NCI-H187 (cell line): ENCODE measurements at places on chromosomes 6 and 20.

- no peak for DNase-seq
Observed at GRCh38 chr6:14799928-14800327, 445.9 kb upstream of the JARID2 start.

GRCh38 chr20:8877294-8877693 lies 191.6 kb upstream of the PLCB4 start:
- no peak for DNase-seq

DNA sequence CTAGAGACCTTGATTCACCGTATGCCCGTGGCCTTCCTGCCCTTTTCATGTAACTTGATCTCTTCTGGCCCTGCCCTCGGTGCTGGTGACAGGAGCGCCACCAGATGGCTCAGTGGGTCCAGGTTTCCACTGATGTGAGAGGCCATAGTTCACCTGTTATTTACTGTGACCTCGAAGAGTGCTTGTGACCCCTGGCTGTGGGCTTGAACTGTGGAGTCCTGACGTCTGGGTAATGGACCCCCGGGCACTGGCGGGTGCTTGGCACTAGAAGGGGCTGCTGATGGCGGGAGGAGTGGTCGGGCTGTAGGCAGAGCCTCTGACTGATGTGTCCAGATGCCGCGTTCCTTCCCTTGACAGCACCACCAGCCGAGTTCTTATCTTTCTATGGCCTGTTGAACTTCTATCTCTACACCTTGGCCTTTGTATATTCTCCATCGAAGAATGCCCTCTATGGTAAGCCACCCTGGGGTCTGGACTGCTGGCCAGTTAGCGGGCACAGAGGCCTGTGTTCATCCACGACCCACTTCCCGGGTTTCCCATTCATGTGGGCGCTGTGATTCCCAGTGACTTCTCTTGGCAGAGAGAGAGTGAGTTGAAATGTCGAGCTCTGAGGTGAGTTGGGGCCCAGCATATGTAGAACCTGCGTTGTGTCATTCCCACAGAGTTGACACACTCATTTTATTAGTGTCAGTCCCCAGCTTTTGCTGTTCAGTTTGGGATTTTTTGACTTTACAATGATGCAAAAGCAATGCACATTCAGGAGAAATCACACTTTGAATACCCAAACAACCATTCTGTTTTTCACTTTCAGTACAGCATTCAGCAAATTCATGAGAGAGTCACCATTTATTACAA lies 14.9 kb downstream of the DYNLT1 start:
- DNase-seq: no peak

- DNase-seq: peak; percentile 81
Observed at GRCh38 chr6:3228046-3228671, 706 bp upstream of the TUBB2B start.

GRCh38 chr6:102085257-102085656 lies 691.7 kb downstream of the GRIK2 start:
- no peak for DNase-seq

- no peak for DNase-seq
Observed at GRCh38 chr6:137283940-137284810, 65.0 kb upstream of the IFNGR1 start.

DNA sequence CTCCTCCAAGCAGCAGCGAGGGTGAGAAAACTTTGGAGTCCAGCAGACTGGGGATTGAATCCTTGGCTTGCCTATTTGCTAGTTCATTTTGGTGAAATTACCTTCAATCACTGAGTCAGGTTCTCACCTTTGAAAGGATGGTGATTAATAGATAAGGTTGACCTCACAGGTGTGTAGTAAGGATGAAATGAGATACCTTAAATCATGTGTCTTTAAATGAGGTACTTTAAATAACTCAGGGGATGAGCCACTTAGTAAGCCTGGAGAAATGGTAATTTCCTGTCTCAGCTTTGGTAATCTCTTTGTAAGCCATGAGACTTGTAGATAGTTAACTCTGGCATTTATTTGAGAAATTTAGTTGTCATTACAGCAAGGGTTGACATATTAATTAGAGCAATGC lies 70.2 kb downstream of the TULP4 start:
- no peak for DNase-seq

- no peak for DNase-seq
Observed at GRCh38 chr6:116444092-116444491, 17.1 kb upstream of the CALHM6 start.

GRCh38 chr20:34129518-34130162 lies 17.6 kb upstream of the EIF2S2 start:
- no peak for DNase-seq

GRCh38 chr6:45836438-45836824 lies 179.2 kb downstream of the CLIC5 start:
- DNase-seq: no peak

DNA sequence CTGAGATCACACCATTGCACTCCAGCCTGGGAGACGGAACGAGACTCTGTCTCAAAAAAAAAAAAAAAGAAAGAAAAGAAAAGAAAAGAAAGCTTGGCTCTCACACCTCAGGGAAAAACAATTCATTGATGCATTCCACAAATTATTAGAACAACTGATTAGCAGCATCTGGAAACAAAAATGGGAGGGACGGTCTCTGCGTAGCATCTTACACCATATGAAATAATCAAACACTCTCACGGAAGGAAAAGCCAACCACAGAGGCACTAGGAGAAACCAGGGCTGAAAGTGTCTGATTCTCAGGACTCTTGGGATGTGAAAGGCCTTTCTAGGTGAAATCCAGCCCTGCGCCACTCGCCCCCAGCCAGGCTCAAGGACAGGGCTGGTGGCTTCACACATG lies 2.3 kb upstream of the HELZ2 start:
- no peak for DNase-seq

DNA sequence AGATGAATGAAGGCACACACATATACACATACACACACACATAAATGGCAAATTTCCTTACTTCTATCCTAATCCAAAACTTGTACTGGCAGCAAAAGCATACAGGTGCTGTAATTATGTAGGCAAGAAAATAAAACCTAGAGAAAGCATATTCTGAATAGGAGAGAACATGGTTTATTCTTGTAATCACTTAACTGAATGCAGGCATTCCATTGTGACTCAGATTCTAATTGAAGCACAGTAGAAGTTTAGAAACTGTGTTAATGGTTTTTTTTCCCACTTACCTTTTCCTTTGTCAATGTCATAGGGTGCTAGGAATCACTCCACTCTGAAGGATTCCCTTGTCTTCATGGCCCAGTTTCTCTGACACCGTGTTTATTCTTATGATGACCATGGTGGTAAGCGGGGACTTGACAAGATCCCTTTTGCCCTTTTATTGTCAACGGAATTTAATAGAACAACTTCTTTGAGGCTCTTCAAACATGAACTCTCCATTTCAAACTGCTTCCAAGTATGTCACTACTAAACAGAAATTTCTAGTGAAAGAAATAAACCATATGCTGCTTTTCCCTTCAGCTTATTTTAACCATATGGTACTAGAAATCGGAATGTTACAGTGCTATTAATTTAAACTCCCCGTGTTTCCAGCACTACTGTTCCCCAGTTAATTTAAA lies 164.2 kb downstream of the OGFRL1 start:
- DNase-seq: no peak

DNA sequence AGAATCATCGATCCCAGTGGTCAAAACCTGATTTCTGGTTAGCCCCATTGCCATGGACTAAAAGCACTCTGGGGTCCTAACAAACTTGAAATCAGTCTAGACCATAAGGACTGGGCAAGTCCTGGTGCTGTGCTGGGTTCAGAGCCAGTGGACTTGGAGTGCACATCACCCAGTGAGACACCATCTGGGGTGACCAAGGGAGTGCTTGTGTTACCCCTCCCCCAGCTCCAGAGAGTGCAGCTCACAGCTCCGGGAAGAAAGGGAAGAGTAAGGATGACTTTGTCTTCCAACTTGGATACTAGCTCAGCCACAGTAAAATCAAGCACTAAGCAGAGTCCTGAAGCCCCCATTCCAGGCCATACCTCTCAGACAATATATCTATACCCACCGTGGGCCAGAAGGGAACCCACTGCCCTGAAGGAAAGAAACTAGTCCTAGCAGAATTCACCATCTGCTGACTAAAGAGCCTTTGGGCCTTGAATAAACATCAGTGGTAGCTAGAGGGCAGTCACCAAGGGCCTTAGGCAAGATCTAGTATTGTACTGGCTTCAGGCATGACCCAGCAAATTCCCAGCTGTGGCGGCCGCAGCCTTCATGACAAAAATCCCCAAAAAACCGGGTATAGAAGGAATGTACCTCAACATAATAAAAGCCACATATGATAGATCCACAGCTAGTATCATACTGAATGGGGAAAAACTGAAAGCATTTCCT lies 153.5 kb upstream of the OGFRL1 start:
- no peak for DNase-seq

DNA sequence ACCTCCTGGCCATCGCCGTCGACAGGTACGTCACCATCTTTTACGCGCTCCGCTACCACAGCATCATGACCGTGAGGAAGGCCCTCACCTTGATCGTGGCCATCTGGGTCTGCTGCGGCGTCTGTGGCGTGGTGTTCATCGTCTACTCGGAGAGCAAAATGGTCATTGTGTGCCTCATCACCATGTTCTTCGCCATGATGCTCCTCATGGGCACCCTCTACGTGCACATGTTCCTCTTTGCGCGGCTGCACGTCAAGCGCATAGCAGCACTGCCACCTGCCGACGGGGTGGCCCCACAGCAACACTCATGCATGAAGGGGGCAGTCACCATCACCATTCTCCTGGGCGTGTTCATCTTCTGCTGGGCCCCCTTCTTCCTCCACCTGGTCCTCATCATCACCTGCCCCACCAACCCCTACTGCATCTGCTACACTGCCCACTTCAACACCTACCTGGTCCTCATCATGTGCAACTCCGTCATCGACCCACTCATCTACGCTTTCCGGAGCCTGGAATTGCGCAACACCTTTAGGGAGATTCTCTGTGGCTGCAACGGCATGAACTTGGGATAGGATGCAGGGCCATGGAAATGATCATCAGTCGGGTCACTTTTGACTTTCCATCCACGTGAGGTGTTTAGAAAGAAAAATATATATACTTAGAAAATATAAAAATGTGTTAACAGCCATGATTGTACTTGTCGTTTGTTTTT lies 868 bp downstream of the MC3R start:
- no peak for DNase-seq

- DNase-seq: no peak
Observed at GRCh38 chr6:110882274-110882619, 7.7 kb downstream of the AMD1 start.

GRCh38 chr6:78618970-78619369 lies 248.4 kb upstream of the IRAK1BP1 start:
- no peak for DNase-seq

GRCh38 chr20:33732166-33732970 lies 572 bp downstream of the ZNF341 start:
- peak; percentile 90 for DNase-seq

DNA sequence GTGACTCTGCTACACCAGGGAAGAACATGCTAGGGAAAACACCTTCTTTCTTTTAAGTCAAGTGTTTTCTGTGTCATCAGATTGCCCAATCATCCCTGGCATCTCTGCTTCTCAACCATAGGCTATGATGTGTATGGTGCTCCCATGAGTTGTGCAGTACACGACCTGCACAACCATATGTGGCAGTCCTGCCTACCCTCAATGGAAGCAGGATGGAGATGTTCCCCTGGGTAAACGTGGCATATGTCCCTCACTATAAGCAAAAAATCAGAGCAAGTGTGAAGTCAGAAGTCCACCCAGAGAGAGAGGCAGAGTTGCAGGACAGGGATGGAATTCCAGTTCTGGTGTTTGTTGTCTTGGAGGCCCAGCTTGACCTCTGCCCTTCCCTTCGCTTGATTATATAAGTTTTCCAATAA lies 10.3 kb upstream of the SNHG17 start:
- DNase-seq: no peak

GRCh38 chr20:61608275-61609085 lies 356.4 kb downstream of the CDH4 start:
- no peak for DNase-seq

DNA sequence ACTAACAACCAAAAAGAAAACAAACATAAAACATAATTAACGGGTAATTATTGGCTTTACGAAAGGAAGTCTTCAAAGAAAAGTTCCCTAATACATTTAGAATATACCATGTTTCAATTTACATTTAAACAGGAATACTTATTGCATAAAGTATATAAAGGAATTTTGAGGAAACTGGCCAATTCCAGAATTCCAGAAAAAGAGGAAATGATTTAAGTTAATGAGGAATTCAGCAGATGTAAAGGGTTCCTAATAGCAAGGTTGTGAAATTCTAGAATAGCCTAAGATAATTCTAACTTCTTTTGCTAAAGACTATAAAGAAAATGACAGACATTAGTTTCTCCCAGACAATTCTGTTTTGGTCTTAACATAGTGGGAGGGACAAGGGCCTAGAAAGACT lies 35.0 kb downstream of the DTNBP1 start:
- no peak for DNase-seq

GRCh38 chr20:6467562-6467961 lies 299.9 kb upstream of the BMP2 start:
- DNase-seq: no peak

DNA sequence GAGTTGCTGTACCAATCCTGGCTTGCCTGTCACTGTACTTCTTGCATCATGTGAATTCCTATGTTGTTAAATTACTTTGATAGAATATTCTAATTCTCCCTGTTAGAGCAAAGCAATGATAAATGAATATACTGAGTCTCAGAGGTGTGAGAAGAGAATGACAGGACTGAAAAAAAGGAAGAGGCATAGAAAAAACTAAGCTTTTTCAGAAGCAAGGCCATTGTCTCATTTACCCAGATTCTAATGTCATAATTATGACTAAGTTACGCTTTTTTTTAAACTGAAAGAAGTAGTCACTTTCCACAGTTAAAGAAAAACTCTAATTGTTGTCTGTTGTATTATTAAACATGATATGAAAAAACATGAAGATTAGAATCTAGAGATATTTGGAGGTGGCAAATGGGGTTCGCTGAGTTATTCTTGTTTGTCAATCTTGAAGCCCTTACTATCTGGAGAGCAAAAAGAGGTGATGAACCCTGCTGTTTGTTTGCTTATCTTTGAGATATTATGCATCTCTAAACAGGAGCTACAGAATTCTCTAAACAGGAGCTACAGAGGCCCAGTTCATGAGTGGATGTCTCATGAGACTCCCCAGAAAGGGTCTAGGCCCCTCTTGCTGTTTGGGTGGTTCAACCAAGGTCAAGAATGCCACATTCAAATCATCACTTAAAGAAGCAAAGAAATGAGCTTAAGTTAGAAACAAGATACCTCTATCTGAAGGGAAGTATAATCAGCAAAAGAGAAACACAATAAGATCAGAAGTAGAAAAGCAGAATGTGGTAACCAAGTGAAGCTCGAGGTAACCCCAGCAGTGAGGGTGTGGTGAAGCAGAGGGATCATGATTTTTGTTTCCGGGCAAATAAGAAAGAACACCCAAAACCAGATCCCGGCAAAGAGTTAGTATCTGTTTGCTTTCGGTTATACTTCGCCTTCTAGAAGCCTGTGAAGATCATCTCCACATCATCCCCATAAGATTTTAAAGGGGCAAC lies 33.3 kb upstream of the THEMIS start:
- DNase-seq: no peak

- no peak for DNase-seq
Observed at GRCh38 chr20:11018668-11019170, 344.9 kb upstream of the JAG1 start.

- DNase-seq: no peak
Observed at GRCh38 chr6:142376800-142377496, 75.1 kb downstream of the ADGRG6 start.

- no peak for DNase-seq
Observed at GRCh38 chr20:43949741-43950618, 35.3 kb downstream of the TOX2 start.
